Stimulated activated CD8-positive, alpha-beta memory T cell treated with anti-CD3 and anti-CD28 coated beads, Interleukin-2, amount 100 ng/mL, for 48 hours (primary cell): ENCODE measurements at places on chromosomes 6 and 20.
A peak's percentile ranks its signal among the peaks of the same experiment; 100 is the strongest.

DNA sequence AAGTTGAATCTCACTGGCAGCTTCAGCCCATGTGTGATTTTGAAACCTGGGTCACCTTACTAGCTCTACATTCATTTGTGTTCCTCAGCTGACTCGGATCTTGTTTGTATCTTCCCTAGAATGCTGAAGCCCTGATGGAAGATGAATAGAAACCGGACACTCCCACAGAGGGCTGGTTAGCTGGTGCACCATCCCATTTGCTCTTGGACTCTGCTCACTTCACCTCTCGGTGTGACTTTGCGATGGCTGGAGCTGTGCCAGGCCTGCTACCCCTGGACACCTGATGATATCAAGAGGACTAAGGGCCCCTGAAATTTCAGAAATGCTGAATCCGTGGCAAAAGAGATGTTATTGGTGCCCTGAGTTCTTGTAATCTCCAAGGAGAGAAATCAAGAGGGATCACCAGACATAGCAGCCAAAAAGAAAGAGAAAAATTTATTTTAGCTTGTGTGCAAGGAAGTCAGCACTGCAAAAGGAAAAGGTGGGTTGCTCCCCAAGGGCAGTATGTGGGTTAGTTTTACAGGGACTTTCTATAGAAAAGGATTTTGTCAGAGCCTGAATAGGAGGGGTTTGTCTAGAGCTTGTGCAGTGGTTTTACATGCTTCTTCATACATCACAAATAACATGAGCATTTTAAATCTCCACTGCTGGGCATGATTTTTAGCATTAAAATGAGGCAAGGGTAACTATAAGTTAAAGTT lies 426.3 kb upstream of the NOX3 start:
- no peak for DNase-seq

DNA sequence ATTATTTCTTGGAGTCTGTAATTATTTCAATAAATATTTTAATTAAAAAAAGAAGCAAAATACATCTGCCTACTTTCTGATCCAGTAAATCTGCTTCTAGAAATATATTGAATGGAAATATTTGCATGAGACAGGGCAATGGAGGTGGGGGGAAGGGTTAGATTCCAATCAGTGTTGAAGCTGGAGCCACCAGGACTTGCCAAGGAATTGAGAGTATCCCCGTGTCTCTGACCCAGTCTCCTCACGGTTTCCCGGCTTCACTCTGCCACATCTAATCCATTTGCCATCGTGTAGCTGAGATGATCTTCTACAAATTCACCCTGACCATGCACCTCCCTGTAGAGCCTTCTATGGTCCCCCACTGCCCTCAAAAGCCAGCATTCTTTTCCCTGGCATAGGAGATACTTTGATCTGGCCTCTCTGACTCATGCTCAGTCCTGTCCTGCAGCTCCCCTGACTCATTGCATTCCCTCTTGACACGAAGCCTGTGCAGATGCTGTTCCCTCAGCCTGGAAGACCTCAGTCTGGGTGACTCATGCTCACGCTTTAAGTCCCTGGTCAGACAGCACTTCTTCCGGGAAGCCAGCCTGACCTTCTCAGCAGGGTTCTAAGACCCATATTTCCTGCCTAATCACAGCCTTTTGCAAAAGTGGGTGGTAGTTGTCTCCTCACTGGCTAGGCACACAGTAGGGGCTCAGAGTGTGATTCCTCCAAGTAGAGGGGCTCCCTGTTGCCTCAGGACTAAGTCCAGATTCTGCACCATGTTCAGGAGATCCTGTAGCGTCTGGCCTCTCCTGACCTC lies 23.0 kb upstream of the FKBP1A start:
- DNase-seq, result peak; percentile 11

GRCh38 chr20:46938434-46938833 lies 43.8 kb downstream of the EYA2 start:
- no peak for DNase-seq

DNA sequence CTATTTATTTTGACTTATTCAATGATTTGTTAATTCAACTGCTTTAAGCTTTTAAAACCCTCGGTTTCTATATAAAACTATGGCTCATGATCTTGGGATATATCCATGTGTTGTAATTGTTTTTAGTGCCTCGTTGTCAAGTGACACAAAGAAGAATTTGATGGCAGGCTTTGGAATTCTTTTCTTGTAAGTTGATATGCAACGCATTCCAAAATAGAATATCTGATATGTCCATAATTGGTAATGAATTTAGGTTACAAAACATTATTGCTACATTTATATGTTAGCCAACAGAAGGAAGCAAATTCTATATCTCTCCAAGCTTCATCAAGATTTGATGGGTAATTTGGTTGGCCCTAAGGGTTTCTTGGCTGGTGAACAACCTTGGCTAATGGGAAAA lies 220.4 kb upstream of the RIMS1 start:
- DNase-seq, result no peak

DNA sequence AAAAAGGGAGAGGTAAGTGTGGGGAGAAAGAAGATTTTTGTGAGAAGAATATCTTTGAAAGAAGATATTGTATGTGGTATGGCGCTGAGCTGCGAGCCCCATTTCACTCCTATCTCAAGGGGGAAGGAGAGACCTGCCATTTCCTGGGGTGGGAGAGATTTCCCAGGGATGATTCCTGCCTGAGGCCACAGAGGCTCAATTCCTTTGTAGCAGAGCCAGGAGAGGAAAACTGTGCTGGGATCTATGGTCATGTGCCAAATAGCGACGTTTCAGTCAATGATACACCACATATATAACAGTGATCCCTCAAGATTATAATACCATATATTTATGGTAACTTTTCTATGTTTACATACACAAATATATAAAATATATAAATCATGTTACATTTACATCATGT lies 28.9 kb downstream of the TCF21 start:
- no peak for DNase-seq

GRCh38 chr6:701700-702479 lies 9.0 kb upstream of the EXOC2 start:
- DNase-seq, result no peak

DNA sequence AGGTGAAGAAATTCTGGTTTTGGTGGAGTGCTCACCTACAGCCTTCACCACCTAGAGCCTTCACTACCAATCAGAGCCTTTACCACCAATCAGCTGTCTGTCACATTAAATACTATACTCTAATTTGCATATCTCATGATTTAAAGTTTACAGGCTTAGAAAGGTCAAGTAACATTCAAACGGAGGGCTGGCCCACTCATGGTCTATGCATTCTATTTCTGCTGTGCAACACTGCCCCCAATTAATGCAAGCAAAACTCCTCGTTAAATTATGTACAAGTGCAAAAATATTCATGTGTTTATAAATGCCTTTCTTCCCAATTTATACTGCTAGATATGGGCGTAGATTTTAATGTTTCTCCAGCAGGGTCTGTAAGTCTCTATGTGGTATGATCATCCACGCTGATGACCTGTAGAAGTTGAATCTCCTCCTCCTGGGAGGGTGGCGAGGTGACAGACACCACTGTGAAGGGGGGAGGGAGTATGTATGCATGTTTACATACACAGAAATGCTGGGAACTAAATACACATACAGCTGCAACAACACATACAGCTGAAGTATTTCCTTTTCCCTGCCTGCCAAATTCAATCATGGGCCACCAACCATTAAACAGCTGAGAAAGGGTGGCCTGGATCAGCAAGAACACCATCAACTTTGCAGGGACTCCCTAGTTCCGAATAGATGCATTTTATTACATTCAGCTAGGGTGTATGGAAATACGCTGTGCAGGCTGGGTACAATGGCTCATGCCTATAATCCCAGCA lies 13.1 kb downstream of the RRAGD start:
- DNase-seq, result no peak

- no peak for DNase-seq
These were observed 578.6 kb upstream of the JAG1 start for GRCh38 chr20:11252447-11252846.

DNA sequence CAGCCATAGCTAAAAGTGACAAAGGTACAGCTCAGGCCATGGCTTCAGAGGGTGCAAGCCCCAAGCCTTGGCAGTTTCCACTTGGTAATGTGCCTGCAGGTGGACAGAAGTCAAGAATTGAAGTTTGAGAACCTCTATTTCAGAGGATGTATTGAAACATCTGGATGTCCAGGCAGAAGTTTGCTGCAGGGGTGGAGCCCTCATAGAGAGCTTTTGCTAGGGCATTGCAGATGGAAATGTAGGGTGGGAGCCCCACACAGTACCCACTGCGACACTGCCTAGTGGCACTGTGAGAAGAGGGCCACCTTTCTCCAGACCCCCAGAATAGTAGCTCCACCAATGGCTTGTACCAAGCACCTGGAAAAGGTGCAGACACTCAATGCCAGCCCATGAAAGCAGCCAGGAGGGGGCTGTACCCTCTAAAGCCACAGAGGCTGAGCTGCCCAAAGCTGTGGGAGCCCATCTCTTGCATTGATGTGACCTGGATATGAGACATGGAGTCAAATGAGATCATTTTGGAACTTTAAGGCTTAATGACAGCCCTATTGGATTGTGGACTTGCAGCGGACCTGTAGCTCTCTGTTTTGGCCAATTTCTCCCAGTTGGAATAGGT lies 1299.4 kb upstream of the MAP3K7 start:
- no peak for DNase-seq

GRCh38 chr20:45649312-45649863 lies 18.3 kb upstream of the WFDC9 start:
- no peak for DNase-seq

DNA sequence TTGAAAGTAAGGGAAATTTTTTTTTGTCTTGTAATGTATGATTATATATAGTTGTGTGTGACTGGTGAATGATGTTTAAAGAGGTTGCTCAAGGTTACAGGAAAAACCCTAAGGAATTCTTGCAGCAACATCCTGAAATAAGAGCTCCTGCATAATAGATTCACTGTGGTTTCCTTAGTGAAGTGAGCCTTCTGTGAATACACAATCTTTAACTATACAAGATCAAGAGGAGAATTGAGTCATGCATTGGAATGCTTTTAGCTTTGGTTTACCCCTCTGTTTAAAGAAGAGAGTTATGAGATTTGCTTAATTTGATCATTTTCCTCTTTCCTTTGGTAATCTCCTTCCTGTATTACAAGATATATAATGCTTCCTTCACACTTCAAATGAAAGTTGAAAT lies 141.6 kb upstream of the EYA4 start:
- DNase-seq, result no peak

DNA sequence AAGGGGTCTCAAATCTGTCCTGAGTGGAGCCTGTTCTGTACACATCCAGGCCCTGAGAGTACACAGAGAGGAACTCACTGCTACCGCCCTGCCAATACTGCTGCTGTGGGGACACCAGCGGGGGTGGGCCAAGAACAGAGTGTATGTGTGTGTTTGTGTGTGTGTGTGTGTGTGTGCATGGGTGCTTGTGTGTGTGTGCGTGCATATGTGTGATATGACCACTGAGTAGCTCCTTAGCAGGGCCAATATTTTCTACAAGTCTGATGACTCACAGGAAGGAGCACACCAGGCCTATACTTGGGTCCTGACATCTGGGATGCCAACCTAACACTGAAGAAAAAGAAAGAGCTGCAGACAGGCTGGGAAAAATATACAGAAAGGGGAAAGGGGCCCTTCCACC lies 1.4 kb downstream of the RAET1E start:
- no peak for DNase-seq

DNA sequence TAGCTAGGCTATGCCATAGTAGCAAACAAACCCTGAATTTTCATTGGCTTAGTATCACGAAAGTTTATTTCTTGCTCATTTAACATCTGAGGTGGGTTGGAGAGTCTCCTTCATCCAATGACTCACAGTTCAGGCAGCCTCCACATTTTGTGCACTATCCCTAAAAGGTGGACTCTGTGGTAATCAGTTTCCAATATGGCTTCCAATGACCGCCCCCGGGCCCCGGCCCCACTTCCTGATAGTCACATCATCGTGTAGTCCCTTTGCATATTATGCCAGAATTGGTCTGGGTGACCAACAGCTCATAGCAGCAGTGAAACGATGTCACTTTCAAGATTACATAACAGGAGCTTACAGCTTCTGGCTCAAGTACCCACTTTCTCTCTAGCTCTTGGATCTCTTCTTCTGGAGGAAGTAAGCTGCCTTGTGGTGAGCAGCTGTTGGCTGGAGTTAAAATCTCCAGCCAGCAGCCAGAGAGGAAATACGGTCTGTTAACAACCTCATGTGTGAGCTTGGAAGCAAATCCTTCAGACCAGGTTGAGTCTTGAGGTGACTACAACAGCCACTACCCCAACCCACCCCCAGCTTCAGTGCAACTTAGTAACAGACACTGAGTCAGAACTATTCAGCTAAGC lies 7.8 kb downstream of the HCRTR2 start:
- no peak for DNase-seq

- DNase-seq, result no peak
These were observed 136.4 kb downstream of the HIVEP2 start for GRCh38 chr6:142808405-142809061.

- no peak for DNase-seq
These were observed 63.3 kb downstream of the MAP3K4 start for GRCh38 chr6:161054876-161055275.

DNA sequence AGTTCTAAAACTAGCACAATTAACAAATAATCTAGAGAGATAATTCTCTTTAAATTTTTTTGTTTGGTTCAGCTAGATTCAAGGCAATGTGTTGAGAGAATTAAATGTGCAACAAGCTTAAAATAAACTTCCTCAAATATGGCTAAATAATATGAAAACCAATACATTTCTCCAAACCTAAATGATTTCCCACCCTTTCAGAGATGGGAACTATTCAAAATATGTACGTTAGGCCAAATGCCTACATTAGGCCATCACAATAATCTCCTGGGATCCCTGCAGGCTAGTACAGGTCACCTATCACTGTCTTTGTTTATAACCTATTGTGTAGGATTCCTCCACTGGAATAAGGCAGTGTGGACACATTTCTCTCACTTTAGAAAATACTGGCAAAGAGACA lies 1.7 kb downstream of the FAXC start:
- no peak for DNase-seq
